Sigmoid colon (tissue), 7 donors: ENCODE measurements at places on chromosomes 11 and 22. TPM values are rescaled to one million over a fixed set of nuclear protein-coding genes. Genes with fewer than 3 reads are reported as not detected.
A peak's percentile ranks its signal among the peaks of the same experiment; 100 is the strongest.

DNA sequence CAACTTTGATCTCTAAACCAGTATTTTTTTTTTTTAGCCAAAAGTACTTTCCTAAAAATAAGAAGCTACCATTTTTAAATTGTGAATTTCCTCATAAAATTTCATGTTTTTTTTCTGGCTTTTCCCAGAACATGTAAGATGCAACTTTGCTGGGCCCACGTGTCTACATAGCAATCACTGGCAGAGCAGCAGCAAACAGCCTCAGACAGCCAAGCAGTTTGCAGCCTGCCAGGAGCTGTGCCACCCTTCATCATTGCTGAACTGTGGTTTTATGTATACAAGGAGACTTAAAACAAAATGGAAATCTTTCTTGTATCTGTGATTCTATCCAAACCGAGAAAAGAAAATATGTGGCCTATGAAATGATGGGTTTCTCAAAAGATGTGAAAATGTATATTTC, 110.2 kb downstream of the GRIA4 start:
- H3K4me3 ChIP-seq, result no peak overlapping the region
- H3K27ac ChIP-seq, result no peak overlapping the region
- H3K4me1 ChIP-seq, result no peaks in the 10 kb centered on the region
- DNase-seq, result no peak
- H3K27me3 ChIP-seq, result no peaks in the 10 kb centered on the region
- no peaks in the 10 kb centered on the region for H3K36me3 ChIP-seq

DNA sequence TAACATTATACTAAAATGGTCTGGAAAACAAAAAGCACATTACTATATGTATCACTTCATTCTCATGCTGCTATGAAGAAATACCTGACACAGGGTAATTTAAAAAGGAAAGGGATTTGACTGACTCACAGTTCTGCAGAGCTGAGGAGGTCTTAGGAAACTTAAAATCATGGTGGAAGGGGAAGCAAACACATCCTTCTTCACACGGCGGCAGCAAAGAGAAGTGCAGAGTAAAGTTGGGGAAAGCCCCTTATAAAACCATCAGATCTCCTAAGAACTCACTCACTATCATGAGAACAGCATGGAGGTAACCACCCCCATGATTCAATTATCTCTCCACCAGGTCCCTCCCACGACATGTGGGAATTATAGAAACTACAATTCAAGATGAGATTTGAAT, 60.0 kb downstream of the FAM181B start:
- H3K27ac ChIP-seq, result no peak overlapping the region
- no peaks in the 10 kb centered on the region for H3K4me1 ChIP-seq
- DNase-seq, result no peak

The SIPA1 gene
- total RNA-seq, result 30.7 TPM

GRCh38 chr11:2451336-2451735, 6.5 kb downstream of the KCNQ1 start:
- no peak overlapping the region for H3K27ac ChIP-seq
- H3K4me1 ChIP-seq, result no peaks in the 10 kb centered on the region
- H3K36me3 ChIP-seq, result no peaks in the 10 kb centered on the region

DNA sequence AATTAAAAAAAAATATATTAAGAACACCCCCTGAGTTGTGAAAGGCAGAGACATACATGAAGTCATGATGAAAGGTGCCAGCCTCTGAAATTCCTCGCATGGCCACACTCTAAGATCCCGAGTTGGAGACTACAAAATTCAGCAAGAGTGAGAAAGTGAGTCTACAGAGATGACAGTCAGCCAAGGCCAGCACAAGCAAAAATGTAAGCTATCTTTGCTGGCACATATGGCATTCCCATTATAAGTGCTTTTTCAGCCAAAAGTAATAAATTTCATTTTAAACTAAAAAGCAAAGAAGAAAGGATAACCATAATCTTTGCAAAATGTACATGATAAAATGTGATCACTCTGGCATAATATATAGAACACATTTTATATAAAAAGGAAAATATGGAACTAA, 40.6 kb downstream of the FANCF start:
- no peaks in the 10 kb centered on the region for H3K27me3 ChIP-seq
- H3K4me1 ChIP-seq, result no peaks in the 10 kb centered on the region
- no peak overlapping the region for H3K27ac ChIP-seq
- no peaks in the 10 kb centered on the region for H3K36me3 ChIP-seq
- H3K4me3 ChIP-seq, result no peak overlapping the region

DNA sequence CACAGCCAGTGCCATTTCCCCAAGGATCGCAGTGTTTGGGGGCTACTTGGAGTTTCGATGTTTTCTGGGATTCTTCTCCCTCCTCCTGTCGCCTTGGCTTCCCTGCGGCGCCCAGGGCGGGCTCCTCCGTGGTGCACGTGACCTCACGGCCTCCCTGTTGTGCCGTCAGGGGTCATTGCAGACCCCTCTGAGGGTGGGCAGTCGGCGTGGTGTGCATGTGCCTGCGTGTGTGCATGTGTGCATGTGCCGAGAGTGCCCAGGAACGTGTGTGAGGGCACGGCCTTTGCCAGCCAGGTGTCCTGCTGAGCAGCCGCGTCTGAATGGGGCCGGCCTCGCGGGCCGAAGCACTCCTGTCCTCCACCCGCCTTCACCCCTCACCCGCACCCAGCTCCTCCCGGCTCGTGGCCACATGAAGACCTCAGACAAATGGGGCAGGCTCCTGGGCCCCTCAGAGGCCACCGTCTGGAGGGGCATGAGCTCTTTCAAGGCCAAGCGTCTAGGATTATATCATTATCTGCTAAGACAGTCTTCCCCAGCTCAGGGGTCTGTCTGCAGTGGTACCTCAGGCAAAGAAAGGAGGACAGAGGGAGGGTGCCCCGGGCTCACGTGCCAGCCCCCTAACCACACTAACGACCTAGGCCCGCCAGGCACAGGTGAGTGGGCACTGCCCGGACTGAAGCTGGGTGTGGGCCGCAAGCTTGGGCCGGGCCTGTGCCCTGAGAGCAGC, 9.4 kb upstream of the MRPL23 start:
- peaks cover 6% of the 10 kb centered on the region for H3K4me1 ChIP-seq
- DNase-seq, result peak; percentile 62
- H3K36me3 ChIP-seq, result no peaks in the 10 kb centered on the region
- H3K27me3 ChIP-seq, result no peaks in the 10 kb centered on the region

The LRRC74B gene
- not detected for total RNA-seq

DNA sequence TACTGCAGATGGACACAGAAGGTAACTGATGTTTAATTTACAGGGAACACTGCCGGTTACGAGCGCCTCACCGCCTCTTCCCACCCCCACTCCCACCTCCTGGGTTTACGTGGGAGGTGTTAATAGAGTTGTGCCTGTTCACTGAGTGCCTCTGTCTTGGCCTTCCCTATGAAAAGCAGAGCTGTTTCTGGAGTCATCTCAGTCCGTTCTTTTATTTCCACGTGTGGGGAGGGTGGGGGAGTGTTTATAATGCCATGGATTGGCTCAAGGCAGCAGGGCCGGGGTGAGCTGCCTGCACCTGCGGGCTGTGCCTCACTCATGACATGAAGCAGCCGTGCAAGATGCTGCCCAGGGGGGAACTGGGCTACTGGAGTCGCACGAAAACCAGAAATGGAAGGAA, 322.7 kb downstream of the CADM1 start:
- H3K4me1 ChIP-seq, result no peaks in the 10 kb centered on the region
- H3K4me3 ChIP-seq, result no peak overlapping the region
- no peaks in the 10 kb centered on the region for H3K27me3 ChIP-seq
- H3K36me3 ChIP-seq, result no peaks in the 10 kb centered on the region
- H3K27ac ChIP-seq, result no peak overlapping the region
- no peak for DNase-seq

The MIOX gene
- not detected for total RNA-seq

GRCh38 chr22:41684194-41684593, 4.5 kb downstream of the SNU13 start:
- peaks cover 28% of the 10 kb centered on the region for H3K4me1 ChIP-seq
- no peak overlapping the region for H3K4me3 ChIP-seq
- H3K27ac ChIP-seq, result no peak overlapping the region
- no peaks in the 10 kb centered on the region for H3K27me3 ChIP-seq

GRCh38 chr11:8261291-8261690, 2.4 kb downstream of the LMO1 start:
- no peak overlapping the region for H3K27ac ChIP-seq
- DNase-seq, result peak; percentile 37
- H3K27me3 ChIP-seq, result peaks cover 20% of the 10 kb centered on the region
- H3K4me1 ChIP-seq, result peaks cover 24% of the 10 kb centered on the region
- H3K4me3 ChIP-seq, result no peak overlapping the region

- peaks cover 10% of the 10 kb centered on the region for H3K4me1 ChIP-seq
- no peak for DNase-seq
- H3K4me3 ChIP-seq, result no peak overlapping the region
- H3K27ac ChIP-seq, result no peak overlapping the region
- H3K27me3 ChIP-seq, result no peaks in the 10 kb centered on the region
Measured at GRCh38 chr11:113021111-113021510, 59.9 kb downstream of the NCAM1 start.

The CBX7 gene
- 140 TPM for total RNA-seq

The TMEM191B gene
- total RNA-seq, result 0.55 TPM

The SYT12 gene
- not detected for total RNA-seq

GRCh38 chr22:28053896-28054818, 135.1 kb upstream of the PITPNB start:
- H3K27ac ChIP-seq, result no peak overlapping the region
- DNase-seq, result no peak
- no peaks in the 10 kb centered on the region for H3K36me3 ChIP-seq
- no peaks in the 10 kb centered on the region for H3K4me1 ChIP-seq

The KCNE3 gene
- 7.5 TPM for total RNA-seq

The OTOG gene
- not detected for total RNA-seq
